ENCODE measurements at places on chromosomes 7 and 10.

GRCh38 chr7:12211711-12212485 is 804 bp downstream of the TMEM106B start:
- no peak for DNase-seq

DNA sequence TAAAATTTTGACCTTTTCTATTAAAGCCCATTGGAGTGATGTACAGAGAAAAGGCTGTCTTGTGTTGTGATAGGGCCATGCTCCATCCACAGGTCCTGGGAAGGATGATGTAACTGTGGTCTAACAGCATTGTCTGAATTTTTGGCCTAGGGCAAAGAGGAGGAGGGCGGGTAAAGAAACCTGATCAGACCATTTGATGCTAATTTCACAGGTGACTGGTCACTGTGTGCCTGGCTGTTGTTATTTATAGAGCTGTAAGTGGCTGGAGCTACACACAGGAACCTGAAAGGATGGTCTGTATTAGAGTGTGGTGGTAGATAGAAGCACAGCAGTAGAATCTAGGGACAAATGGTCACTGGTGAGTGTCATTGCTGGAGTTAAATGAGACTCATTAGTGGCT is 182.1 kb downstream of the AUTS2 start:
- DNase-seq: no peak

GRCh38 chr7:157235357-157236333 is 96.9 kb downstream of the UBE3C start:
- DNase-seq: peak; percentile 33

GRCh38 chr7:94510582-94511496 is 1.2 kb downstream of the CASD1 start:
- peak; percentile 41 for DNase-seq

DNA sequence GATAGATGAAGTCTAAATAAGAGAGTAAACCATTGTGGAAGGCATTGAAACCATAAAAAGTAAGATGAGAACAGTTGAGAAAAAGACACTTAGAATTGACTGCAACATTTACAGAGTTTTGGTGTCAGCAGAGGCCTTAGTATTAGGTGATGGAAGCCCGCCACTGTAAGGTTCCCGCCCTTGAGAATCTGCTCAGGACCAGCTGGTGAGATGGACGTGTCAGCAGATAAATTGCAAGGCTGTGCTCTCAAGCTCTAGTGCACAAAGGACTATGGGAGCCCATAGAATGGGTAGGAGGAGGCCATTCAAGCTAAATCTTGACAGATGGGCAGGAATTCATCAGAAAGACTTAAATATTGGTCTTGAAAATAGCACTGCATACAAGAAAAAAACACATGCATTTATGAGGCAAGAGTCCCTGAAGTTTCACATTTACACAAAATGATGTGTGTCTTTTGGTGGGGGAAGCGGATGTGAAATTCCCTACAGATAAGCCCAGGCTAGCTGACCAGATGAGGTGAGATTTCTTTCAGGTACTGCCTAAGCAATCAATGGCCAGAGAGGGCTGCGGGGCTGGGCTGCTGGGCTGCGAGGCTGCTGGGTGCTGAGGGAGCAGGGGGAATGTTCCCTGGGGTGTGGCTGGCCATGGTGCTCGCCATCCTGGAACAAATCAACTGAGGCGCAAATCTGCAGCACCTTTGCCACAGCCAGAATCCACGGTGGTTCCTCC is 42.5 kb downstream of the SYPL1 start:
- DNase-seq: no peak

GRCh38 chr10:121811386-121811785 is 116.4 kb downstream of the ATE1 start:
- DNase-seq: no peak

DNA sequence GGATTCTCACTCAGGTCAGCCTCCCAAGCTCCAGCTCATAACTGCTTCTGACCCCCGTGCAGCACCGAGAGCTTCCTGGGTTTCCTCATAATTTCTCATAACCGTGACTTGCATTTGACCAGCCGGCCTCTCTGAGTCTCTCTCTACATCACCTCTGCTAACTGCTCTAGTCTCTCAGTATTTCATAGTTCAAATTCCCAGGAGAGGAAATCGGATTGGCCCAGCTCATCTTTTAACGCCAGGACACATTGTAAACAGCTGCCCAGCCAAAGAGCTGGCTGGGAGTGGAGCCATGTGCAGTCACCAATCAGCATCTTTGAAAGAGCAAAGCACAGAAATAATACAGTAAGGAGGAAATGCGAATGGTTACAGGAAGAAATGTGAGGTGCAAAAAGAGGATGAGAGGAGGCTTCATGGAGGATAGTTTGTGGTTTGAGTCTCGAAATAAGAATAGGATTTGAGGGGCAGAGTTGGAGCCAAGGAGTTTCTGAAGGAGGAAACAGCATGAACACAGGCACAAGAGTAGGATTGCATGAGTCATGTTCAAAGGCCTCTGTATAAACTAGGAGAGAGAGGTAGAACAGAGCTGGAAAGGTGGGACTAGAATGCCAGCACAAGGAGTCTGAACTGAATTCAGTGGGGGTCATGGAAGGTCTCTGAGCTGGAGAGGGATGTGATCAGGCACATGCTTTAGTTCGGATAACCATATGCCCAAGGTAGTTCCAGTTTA is 15.2 kb upstream of the LBX1 start:
- DNase-seq: peak; percentile 94

- DNase-seq: peak; percentile 61
Measured at GRCh38 chr10:113854761-113855588, 514 bp downstream of the NHLRC2 start.

GRCh38 chr10:132470410-132471124 is 67.0 kb upstream of the INPP5A start:
- DNase-seq: no peak

DNA sequence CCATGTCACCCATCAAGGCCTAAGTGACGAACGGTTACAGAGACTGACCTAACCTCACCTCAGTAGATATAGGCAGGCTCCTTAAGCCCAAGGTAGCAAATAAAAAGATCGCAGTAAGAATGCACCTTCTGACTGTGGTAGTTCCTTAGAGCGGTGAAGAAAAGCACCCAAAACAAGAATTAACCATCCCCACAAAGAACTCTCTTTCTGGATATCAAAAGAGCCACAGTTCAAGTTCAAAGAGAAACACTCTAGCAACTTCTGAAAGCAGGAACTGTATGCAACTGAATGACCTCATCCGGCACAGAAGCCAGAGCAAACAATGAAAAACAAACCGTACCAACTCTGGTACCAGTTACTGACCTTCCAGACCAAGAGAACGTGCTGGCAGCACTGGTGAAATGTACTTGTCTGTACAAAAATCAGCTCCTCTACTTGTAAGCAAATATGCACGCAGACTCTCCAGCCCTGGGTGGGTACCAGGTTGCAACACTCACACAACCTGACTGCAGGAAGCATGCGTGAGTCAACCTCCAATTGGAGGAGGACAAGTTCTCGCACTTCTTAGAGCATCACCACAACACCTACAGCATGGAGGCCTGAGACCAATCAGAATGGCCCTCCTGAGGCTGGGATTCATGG is 202.7 kb downstream of the FAM107B start:
- no peak for DNase-seq

DNA sequence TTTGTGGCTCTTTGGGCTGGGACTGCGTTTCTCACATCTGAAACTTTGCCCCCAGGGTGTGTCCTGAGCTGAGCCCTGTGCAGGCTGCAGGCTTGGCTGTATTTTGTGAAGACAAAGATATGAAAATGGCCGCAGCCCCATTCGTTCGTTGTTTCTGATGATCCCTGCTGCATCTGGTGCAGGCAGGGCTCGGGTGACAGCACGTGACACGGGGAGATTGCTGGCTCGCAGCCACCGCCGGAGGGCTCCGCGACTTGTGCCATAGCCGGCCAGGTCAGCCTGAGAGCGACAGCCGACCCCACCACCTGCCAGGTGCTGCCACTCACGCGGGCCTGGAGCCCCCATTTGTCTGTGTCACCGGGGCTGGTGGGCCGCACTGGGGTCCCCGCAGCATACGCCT is 81.3 kb downstream of the ZRANB1 start:
- no peak for DNase-seq

DNA sequence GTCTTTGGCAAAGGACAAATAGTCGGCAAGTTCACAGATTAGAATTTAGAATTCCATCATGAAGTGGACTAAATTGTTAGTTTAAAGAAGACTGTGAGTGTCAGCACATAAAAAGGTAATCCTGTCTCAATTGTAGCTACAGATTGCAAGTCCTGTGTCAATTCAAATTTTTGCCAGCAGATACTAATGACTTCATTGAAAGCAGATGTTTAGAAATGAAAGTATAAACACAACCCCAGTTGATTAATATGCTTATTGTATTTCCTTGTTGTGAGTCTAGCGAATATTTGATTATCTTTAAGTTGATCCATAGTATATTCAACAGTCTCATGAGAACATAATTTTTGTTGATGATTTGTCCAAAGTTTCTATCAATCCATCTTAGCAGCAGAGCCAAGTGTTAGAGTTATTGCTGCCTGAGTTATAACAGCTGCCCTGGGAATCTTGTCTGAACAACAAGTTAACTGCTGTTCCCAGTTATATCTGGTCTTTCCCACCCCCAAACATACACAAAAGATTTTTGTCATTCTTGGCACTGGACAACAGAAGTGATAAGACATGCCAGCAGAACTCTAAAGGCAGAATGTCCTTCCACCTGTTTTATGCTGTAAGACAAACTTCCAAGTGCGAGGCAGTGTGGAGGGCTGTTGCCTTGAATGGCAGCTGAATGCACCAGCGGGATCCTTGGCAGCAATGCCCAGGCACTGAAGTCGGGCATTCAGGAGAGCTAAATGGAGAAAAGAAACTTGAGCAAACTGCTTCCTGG is 21.3 kb upstream of the HERPUD2 start:
- peak; percentile 38 for DNase-seq

GRCh38 chr7:74498996-74499834 is 45.5 kb downstream of the GTF2IRD1 start:
- DNase-seq: no peak

- no peak for DNase-seq
Measured at GRCh38 chr10:132563485-132564248, 26.1 kb downstream of the INPP5A start.

DNA sequence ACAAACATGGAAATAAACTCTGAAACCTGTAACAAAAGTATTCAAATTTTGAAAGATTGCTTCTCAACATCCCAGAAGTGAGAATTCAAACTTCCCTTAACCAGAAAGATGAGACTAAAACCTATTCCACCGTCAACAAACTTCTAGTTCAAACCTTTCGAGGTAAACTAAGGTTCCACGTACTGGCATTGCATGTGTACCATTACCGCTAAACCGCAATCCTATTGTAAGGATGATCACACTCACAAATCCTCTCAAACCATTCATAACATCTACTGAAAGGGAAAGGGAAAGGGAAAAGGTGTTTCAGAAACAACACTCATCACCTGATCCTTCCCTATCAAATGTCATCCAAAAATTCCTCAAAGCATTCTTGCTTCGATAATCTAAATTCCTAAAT is 3.1 kb downstream of the SMURF1 start:
- DNase-seq: no peak

DNA sequence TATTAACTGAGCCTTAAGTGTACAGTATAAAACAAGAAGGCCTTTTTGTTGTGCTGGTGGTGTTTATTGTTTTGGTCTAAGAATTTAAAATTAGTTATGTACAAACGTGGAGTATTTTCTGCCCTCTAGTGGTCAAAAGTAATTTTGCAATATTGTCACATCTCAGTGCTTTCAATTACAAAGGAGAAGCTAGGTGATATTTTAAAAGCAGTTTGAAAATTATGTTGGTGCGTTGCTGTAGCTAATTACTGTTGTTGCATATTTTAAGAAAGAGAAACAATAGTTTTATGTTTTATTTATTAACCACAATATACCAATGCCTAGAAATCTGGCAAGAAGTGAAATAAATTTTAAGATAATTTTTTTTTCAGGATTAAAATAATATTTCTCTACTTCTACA is 11.4 kb downstream of the NPVF start:
- peak; percentile 24 for DNase-seq
